Stimulated activated CD4-positive, alpha-beta T cell treated with anti-CD3 and anti-CD28 coated beads, TNF-alpha, amount 100 ng/mL, for 1 hour (primary cell): ENCODE measurements at places on chromosomes 13 and 19.

DNA sequence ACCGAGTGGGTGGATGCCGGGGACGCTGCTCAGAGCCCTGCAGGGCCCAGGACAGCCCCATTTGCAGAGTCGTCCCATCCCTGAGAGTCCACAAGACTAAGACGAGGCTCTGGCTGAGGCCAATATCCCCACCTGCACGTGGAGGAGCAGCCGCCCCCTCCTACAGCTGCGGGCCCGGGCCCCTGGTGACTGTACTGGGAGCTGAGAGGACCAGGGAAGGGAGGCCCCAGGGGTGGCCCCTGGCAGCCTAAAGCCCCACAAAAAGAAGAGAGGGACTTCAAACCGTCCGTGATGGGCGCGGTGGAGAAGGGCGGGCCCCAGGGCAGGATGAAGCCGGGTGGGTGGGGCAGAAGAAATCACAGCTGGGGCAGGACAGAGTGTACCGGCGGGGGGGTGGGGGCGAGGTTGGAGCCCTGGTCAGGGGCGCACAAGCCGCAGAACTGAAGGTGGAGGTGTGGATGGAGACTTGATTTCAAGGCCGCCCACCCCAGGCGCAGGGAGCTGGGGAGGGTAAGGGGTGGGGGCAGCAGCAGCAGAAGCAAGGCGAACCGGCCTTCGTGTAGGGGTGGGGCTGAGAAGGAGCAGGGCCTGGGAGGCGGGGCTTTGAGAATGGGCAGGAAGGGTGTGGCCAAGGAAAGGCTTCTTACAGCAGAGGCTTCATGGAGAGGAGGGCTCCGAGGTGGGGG, 12.9 kb downstream of the CFD start:
- DNase-seq: peak; percentile 63

- DNase-seq: no peak
These were observed 12.6 kb downstream of the MPHOSPH8 start for GRCh38 chr13:19646063-19646462.

DNA sequence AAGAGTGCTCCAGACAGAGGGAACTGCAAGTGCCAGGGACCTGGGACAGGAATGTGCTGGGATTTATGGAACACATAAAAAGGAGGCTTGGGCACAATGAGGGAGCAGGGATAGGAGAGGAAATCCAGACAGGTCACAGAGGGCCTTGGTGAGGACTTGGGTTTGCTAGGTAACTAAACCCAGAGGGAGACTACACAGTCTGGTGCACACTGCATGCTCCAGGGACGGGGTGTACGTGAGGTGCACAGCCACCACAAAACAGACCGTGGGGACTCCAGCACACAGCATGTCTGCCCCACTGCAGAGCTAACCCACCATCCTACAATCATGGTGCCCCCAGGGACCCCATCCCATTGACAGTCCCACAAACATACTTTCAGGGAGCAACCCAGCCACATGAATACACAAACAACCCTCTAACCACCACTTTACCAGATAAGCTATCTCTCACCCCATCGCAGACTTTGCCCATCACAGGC, 5.5 kb upstream of the ZFP36 start:
- no peak for DNase-seq

DNA sequence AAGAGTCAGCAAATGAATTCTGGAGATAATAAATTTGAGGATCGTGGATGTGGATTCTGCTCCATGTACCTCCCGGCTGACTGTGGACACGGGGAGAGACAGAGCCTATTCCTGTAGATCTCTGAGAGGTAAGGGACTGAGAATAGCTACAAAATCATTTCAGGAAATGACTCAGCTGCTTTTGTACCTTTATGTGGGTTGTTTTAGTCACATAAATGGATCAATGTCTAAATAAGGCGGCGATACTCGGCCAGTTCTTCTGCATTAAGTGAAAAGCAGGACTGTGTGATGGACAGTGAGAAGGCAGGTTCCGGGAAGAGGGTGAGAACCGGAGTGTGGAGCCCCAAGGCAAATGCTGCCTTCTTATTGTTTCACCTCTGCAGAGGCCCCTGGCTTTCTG, 128.1 kb downstream of the EFNB2 start:
- no peak for DNase-seq

- DNase-seq: no peak
These were observed 9.0 kb upstream of the ACTN4 start for GRCh38 chr19:38638461-38638860.

- DNase-seq: no peak
These were observed 3.8 kb downstream of the FXYD7 start for GRCh38 chr19:35146746-35147459.

- peak; percentile 49 for DNase-seq
These were observed 29.7 kb downstream of the GPX4 start for GRCh38 chr19:1133471-1133929.

DNA sequence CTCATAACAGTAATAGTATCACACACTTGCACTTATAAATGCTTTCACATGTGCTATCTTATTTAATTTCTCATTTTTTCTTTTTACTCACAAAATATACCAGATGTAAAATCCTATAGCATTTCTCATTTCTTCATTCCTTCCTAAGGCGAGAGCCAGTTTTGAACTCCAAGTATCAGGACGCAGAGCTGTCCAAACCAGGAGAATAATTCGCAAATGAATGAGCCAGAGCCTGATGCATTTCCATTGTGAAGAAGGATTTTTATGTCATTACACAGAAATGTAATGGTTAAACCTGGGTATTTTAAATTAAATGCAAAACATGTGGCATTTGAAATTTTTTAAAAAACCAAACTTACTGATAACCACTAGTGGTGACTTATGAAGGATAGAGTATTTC, 244.3 kb downstream of the RGCC start:
- no peak for DNase-seq

DNA sequence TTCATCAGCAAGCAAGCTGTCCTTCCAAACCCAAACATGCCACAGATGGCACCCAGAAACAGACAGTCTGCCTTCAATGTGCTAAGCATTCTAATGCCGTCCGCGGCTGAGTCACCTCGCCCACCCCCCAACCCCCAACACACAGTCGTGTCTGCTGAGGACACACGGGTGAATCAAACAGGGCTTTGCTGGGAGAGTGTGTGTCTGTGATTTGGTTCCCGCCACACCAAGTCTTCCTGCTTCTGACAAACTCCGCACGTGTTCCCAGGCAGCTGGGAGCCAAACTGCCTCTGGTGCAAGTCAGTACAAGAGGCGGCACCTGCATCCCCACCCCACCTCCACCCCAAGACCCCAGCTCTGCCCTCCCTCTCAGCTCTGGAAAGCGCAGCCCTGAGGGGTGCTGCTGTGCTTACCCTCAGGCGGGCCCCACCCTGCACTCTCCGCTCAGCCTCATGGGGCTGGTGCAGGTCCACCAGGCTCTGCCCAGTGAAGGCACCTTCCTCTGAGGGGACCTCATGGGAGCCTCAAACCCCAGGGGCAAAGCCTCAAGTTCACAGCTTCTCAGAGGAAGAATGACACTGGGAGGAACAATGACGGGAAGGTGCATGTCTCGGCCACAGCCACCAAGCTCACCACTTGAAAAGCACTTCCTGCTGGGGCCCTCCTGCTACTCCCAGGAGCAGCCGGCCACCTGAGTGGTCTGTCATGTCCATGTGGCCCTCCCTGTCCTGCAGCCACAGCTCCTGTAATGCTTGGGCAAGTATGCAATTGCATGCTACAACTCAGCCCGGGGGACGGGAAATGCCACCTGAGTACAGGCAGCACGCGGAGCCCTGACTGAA, 15.0 kb upstream of the SLC35E1 start:
- no peak for DNase-seq

- no peak for DNase-seq
These were observed 722.1 kb downstream of the LIG4 start for GRCh38 chr13:107493266-107493665.

- DNase-seq: no peak
These were observed 1.3 kb downstream of the CYP4F3 start for GRCh38 chr19:15641901-15642491.

- no peak for DNase-seq
These were observed 1.3 kb downstream of the SAFB start for GRCh38 chr19:5624018-5624663.

DNA sequence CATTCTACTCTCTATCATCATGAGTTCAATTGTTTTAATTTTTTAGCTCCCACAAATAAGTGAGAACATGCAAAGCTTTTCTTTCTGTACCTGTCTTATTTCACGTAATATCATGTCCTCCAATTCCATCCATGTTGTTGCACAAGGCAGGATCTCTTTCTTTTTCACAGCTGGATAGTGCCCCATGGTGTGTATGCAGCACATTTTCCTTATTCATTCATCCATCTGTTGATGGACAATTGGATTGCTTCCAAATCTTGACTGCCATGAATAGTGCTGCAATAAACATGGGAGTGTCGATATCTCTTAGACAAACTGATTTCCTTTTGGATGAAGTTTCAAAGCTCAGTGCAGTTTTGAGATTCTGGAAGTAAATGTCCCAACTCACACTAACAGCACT, 326.9 kb downstream of the FGF9 start:
- DNase-seq: no peak

- DNase-seq: no peak
These were observed 856.7 kb downstream of the PCDH17 start for GRCh38 chr13:58488251-58488650.

DNA sequence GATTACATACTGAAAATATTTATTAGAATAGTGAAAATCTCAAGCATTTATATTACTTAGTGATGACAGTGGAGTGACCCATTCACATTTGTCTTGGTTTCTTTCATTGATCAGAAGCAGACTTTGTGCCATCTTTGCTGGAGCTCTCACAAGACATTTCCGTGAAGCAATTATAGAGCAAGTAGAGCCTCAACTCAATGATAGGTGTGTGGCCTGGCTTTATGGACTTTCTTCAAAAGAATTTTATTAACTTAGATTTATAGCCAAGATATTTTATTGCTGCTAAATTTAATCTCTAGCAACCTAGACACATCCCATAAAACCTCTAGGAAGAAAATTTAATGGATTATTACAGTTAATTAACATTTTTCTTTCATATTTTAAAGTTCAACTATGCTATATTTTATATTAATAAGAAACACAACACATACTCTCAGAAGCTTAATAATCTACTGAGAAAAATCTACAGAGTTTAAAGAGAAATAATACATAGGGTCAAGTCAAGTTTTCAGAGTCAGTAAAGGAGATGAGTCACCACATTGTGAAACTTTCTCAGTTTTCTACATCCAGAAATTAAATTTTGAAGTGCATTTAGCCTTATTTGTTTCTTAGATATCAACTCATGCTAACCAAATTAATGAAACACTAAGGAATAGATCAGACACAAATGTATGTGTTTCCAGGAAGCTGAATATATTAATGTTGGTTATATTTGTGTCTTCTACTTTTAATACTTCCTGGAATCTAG, 160.5 kb downstream of the LACC1 start:
- no peak for DNase-seq

- no peak for DNase-seq
These were observed 13.8 kb upstream of the OLFM4 start for GRCh38 chr13:53014495-53015443.

- no peak for DNase-seq
These were observed 507 bp downstream of the COL4A1 start for GRCh38 chr13:110306340-110306959.

GRCh38 chr19:3154957-3155736, 19.3 kb downstream of the GNA15 start:
- peak; percentile 40 for DNase-seq

- no peak for DNase-seq
These were observed 9.8 kb upstream of the CPB2 start for GRCh38 chr13:46114613-46115012.

DNA sequence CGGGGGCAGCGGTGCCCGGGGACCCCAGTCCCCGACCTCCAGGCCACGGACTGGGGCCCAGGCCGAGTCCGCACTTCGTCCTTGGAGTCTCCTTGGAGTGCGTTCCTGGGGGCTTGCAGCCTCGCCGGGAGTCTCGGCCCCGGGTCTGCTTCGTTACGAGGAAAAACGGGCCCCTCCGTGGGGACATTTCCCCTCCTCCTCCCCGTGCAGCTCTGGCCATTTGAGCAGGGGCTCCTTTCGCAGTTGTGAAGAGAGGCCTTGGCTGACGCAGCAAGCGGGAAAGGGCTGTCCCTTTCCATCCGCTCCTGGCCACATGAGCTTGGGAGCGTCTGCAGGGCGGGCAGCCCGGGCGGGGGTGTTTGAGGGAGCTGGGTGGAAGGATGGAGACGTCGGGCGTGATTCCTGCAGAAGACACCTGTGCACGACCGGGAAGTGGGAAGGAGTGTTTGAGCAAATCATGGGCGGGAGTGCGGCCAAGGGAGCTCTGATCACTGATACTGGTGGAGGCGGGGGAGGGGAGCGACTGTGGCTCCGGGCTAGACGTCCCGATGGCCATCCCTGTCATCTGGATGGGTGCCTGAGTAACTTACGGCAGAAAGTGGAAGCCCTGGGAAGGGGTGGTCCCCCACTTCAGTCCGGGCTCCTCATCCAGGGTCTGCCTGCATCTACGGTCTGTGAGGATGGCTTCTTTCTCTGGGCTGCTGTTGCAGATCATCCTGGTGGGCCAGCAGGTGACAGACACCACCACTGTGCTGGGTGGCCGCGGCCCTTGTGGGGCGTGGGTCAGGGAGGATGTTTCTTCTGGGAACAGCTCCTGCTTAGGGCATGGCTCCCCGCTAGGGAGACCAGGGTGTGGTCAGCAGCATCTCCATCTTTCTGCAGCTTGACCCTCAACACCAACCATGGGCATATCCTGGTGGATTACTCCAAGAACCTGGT, 736 bp downstream of the GPI start:
- no peak for DNase-seq

DNA sequence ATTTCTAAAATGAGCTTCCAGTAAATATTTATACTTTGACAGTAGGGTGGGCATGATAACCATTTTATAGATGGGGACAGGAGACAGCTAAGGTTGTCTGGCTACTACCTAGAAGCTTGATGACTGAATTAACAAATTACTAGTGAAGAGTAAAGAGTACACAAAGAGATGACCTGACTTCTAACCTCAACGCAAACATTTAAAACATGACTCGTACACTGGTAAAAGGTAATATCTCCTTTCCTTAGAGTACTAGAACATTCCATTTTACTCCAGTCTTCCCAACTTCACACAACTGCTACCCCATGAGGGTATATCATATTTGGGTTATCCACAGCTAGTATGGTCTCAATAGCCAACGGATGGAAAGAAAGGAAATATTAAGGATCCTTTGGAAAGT, 258.9 kb downstream of the FOXO1 start:
- no peak for DNase-seq

GRCh38 chr19:54364775-54365257, at the start of gene LAIR1:
Gene LAIR1 (minus strand): TSS chr19:54364931. CDS start chr19:54364804, 127 bp downstream.
- DNase-seq: peak; percentile 40

DNA sequence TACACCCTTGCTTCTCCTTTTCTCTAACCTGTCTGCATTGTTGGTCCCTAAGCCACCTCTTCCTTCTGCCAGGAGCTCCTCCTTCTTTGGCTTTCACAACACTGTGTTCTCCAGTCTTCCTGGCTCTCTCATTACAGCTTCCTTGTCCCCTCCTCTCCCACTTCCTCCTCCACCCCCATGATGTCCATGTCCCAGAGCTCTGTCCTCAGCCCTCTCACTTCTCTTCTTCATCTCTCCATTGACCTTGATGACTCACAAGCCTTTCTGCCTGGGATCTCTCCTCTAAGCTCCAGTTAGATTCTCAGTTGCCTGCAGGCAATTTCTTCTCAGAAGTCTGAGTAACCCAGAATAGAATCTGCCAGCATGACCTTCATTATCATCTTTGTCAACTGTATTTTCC, 100.3 kb upstream of the WASF3 start:
- no peak for DNase-seq
